ENCODE measurements at places on chromosomes 3 and 15.

DNA sequence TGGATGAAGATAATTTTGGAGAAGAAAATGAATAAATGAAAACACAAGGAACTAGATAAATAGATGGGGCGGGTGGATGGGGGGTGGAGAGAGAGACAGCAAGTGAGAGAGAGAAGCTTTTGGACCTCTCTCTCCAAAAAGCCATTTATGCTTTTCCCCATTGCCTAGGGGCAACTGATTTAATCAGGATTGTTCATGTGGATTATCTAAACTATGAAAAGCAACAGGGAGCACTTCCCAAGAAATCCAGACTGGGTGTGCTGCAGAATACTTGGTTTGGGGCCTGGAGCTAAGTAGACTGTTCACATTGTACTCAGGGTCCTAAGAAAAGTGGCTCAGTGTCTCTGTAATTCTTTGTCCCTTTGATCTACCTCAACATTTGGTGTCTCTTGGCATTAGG lies 367.0 kb downstream of the TIGIT start:
- no peak for DNase-seq

GRCh38 chr3:10722911-10723310 lies 93.1 kb upstream of the SLC6A11 start:
- DNase-seq = no peak

DNA sequence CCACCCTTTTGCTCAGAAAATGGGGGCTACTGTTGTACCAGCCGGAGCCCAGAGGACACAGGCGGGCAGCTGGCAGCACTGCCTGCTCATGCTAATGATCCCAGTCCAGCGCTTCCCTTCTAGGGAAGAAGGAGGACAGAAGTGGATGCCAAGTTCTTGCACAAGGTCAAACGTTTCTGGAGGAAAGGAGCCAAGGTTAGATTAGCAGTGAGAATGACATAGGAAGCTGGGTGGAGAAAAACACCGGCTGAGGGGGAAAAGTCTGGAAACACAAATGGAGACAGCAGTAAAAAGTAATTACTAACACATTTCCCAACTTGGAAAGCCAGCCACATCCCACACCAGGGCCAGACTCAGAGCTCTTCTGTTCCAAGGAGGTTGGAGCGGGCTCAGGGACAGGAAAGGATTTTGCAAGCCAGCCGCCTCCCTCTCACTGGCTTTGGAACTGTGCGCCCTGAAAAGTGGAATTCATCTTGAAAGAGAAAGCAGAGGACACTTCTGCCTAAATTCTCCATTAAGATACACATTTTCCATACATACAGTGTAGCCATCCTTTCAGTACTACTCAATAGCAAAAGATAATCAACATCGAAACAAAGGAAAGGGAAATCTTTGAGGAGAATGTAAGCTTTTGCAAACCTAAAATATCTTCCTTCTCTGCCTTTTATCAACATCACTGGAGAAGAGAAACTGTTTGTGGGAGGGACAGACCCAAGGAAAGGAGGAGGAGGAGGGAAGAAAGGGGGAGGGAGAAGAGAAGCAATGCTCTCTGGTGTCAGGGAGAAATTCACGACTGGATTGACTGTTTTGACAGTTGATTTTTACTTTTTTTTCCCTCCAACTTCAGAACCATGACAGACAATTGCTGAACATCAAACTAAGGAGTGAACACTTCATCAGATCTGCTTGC lies 133.6 kb downstream of the CD47 start:
- DNase-seq = no peak

GRCh38 chr15:75095594-75095993 lies 72.2 kb downstream of the PPCDC start:
- no peak for DNase-seq

- no peak for DNase-seq
Measured at GRCh38 chr3:10583798-10584708, 78.7 kb upstream of the ATP2B2 start.

DNA sequence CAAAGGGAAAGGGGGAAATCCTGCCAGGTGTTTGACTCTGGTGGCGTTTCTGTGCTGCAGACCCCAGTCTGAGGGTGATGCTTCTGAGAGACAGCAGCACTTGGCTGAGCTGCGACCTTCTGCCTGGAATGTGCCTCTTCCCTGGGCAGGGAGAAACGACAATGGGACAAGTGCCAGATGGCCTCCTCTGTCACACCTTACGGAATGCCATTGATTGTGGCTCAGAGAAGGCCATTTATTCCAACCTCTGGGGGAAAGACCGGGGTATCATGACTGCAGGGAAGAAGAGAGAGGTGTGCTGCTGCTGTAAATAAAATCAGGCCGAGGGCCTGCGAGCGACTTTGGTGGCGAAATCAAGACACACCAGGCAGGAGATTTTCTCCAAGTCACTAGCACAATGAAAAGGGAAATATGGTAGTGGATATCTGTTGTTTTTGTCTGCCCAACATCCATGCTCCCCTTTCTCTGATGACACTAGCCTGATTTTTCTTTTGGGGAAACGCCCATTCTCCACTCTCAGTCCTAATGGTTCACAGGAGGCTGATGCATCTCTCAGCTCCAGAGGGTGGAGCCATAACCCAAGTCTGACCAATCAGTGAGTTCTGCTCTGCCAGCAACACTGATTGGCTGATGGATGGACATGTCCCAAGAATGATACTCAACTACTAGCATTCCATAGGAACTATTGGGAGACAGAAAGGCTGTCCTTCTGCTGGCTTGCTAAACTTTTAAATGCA lies 336.1 kb downstream of the FOXP1 start:
- DNase-seq = no peak

DNA sequence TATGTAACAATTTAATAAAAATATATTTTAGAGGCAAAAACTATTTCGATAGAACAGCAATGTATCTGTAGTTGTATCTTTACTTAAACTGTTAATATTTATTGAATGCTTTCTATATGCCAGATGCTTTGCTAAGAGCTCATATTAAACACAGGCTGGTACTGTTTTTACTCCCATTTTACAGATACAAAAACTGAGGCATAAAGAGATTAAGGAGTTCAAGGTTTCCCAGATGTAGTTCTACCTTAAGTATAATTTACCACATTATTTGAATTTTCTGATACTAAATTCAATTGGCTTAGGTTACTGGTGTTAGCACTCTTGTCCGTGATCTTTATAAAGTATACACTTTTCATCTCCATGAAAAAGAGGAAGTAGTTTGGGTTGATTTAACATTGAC lies 149.8 kb downstream of the ROBO2 start:
- DNase-seq = no peak

DNA sequence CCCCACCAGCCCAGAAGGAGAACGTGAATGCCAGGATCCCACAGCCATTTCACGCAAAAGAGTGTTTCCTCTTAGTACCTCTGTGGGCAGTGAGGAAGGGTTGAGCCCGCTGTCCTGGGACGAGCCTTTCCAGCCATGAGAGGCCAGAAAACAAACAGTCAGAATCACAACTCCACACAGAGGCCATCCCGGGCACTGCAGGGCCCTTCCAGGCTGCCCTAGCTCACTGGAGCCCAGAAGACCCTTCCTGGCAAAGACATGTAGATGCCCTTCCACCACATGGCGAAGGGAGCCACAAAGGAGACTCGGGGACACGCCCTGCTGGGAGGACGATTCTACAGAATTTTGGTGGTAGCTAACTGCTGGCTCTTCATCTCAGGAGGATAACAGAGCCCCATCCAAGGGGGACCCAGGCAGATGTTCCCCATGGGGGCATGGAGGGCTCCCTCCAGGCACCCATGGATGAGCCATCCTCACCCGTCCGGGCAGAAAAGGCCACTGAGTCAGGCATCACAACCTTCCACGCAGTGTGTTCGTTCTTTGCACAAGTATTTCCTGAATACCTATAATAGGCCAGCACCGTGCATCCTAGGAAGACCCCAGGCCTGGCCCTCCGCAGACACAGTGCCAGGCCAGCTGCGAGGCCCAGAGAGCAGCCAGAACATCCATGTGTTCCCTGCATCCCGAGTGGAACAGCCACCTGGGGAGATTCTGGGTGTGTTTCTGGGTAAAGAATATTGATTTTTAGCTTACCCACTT lies 47.2 kb downstream of the SLC12A8 start:
- no peak for DNase-seq

- no peak for DNase-seq
Measured at GRCh38 chr15:74333662-74334061, 33.8 kb downstream of the CYP11A1 start.

GRCh38 chr3:184238246-184238818 lies 8.9 kb downstream of the VWA5B2 start:
- DNase-seq = no peak

GRCh38 chr3:123395235-123395634 lies 53.7 kb downstream of the ADCY5 start:
- no peak for DNase-seq

GRCh38 chr15:93040288-93041158 lies 48.5 kb downstream of the RGMA start:
- no peak for DNase-seq
